ENCODE measurements at places on chromosomes 13 and 19. TPM values are rescaled to one million over a fixed set of nuclear protein-coding genes. Genes with fewer than 3 reads are reported as not detected.

DNA sequence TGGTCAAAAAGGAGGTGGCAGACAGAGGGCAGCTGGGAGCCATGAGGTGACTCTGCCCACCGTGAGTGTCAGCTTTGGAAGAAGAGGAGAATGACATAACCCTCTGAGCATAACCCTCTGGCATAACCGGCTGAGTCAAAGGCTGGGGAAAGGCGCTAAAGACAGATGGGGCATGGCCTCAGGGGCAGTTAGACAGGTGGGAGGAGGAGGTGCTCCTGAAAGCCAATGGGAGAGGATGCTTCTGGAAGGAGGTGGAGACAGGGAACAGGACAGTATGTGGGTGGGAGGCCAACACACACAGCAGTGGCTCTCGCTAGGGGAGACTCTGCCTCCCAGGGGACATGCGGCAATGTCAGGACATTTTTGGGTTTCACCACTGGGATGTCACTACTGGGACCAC, 17.1 kb downstream of the ELAVL1 start:
- H3K27me3 ChIP-seq: no peaks in the 10 kb centered on the region
- DNase-seq: no peak
- no peak overlapping the region for H3K4me3 ChIP-seq
- peaks cover 64% of the 10 kb centered on the region for H3K36me3 ChIP-seq

DNA sequence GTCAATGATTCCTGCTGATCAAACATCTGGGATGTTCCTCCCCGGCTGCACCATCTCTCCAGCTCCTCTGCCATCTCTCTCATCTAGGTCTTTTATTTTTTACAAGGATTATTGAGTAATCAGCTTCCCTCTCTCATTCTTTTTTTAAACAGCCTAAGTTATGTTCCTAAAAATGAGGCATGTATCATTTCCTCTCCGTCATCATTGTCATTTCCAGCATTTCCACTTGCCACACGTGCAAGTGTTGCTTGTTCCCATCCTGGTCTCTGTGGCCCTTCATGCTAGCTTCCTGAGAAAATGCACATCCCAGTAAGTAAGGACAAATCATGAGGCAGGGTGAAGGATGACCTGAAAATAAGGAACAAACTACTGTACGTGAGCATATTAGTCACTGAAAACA, 102.7 kb upstream of the POSTN start:
- H3K36me3 ChIP-seq: no peaks in the 10 kb centered on the region
- no peak overlapping the region for H3K4me3 ChIP-seq
- no peaks in the 10 kb centered on the region for H3K27me3 ChIP-seq
- no peak overlapping the region for H3K27ac ChIP-seq
- H3K4me1 ChIP-seq: no peaks in the 10 kb centered on the region

DNA sequence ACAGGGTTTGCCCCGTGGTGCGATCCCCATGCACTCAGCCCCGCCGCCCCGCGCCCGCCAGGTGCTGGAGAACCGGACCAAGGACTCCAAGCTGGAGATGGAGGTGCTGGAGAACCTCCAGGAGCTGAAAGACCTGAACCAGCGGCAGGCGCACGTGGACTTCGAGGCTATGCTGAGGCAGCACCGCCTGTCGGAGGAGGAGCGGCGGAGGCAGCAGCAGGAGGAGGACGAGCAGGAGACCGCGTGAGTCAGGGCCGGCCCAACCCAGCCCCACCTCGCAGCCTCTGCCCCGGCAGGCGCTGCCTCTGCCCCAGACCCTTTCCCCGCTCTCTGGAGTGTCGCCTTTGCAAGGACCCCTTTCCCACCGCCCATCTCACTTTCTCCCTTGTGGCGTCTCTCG, 11.3 kb downstream of the YJU2 start:
- no peaks in the 10 kb centered on the region for H3K4me1 ChIP-seq
- no peaks in the 10 kb centered on the region for H3K27me3 ChIP-seq
- no peak for DNase-seq

The ATP4B gene
- total RNA-seq: not detected

DNA sequence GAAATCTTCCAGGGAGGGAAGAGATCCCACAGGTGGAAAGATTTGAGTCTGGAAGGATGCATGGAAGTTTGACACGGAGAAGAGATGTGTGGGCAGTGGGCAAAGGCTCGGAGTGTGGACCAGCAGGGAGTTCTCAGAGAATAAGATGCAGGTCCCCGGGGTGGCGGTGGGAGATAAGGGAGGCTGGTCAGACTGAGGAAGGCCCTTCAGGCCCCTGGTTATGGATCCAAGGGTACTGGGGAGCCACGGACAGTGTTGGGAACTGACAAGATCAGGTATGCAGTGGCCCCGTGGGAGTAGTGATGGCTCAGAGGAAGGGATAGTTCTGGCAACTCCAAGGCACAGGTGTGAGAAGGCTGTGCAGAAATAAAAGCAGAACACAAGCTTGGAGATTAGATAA, 2.5 kb downstream of the CAMSAP3 start:
- H3K27ac ChIP-seq: no peak overlapping the region
- no peak overlapping the region for H3K4me3 ChIP-seq
- H3K4me1 ChIP-seq: peaks cover 11% of the 10 kb centered on the region
- H3K36me3 ChIP-seq: no peaks in the 10 kb centered on the region

The GPR12 gene
- total RNA-seq: not detected

- no peak overlapping the region for H3K27ac ChIP-seq
- H3K4me3 ChIP-seq: no peak overlapping the region
- H3K27me3 ChIP-seq: no peaks in the 10 kb centered on the region
- no peak for DNase-seq
- H3K4me1 ChIP-seq: no peaks in the 10 kb centered on the region
Observed at GRCh38 chr13:75514080-75514995, 23.3 kb downstream of the COMMD6 start.

DNA sequence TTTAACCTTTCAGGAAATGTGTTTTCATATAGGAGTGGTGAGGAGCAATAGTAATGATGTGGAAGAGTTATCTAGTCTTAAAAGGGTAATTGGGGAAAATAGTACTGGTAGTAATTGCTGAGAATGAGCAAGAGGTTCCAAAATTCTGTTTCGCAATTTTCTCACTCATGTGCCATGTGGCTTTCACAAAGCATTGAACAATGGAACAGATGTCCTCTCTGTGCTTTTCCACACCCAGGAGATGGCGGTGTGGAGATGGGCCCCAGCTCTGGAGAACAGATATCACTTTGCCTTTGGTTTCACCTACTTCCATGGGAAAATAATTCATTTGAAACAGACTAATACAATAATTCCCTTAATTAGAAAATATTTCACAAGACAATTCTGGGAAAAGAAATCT, 170.0 kb upstream of the SLC10A2 start:
- no peaks in the 10 kb centered on the region for H3K4me1 ChIP-seq
- H3K36me3 ChIP-seq: no peaks in the 10 kb centered on the region
- no peaks in the 10 kb centered on the region for H3K27me3 ChIP-seq
- no peak overlapping the region for H3K4me3 ChIP-seq
- no peak overlapping the region for H3K27ac ChIP-seq

The TUBA3C gene
- not detected for total RNA-seq

The ZNF625 gene
- 2.1 TPM for total RNA-seq

The SH2D3A gene
- total RNA-seq: 59.3 TPM

- H3K27me3 ChIP-seq: no peaks in the 10 kb centered on the region
- no peak overlapping the region for H3K27ac ChIP-seq
- DNase-seq: no peak
- H3K36me3 ChIP-seq: no peaks in the 10 kb centered on the region
- H3K4me3 ChIP-seq: no peak overlapping the region
Observed at GRCh38 chr13:73913751-73914518, 220.3 kb downstream of the KLF12 start.

DNA sequence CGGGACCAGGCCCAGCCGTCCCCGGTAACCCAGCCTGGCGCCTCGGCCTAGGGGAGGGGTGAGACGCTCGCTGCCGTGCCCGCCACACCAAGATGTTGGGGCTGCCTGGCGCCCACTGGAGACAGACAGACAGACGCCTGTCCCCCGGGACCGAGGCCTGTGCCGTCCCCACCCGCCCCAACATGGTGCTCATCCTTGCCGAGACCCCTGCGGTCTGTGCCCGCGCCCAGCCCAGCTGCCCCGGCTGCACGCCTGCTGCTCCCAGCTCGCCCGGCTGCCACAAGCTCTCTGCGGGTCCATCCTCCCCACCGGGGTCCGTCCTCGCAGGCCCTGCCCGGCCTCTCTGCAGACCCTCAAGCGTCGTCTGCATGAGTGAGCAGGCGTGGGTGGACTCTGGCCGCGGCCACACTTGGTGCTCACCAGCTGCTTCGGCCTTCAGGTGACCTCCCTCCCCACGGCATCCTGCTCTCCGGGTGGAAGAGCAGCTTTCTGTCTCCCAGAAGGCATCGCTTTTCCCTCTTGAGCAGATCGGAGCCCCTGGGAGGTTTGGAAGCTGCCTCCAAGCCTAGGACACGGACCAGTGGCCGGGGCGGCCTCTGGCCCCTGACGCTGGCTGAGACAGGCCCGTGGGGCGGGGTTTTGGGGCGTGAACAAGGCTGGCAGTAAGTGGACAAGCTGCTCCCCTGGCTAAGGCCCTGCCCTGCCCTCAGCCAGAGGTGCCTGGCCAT, 6.7 kb upstream of the TMPRSS9 start:
- no peaks in the 10 kb centered on the region for H3K27me3 ChIP-seq
- no peak for DNase-seq
- no peak overlapping the region for H3K27ac ChIP-seq
- H3K36me3 ChIP-seq: peaks cover 9% of the 10 kb centered on the region

The GIPR gene
- 6.4 TPM for total RNA-seq

DNA sequence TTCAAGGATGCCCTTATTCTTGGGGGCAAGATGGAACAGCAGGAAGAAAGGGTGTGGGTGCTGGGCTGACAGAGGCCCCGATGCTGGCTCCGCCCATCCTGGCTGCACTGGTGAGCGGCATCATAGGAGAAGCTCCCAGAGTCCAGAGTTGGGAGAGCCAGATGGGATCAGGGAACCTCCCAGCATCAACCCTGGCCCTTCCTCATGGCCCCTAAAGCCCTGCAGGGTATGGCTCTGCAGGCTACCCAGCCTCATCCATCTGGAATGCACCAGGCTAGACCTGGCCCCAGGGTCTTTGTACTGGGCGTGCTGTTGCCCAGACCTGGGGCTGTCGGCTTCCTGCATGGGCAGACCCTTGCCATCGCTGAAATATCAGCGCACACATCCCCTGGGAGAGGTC, 7.9 kb upstream of the ELL start:
- DNase-seq: no peak
- H3K36me3 ChIP-seq: peaks cover 11% of the 10 kb centered on the region
- H3K27ac ChIP-seq: no peak overlapping the region
- no peaks in the 10 kb centered on the region for H3K27me3 ChIP-seq
- no peaks in the 10 kb centered on the region for H3K4me1 ChIP-seq

The ZNF584 gene
- 10.3 TPM for total RNA-seq

Data from CD4-positive, alpha-beta memory T cell (primary cell).